ENCODE measurements at places on chromosomes 3 and 15. TPM values are rescaled to one million over a fixed set of nuclear protein-coding genes. Genes with fewer than 3 reads are reported as not detected.

BNC1 gene
- total RNA-seq = 7.3 TPM

SOX2 gene
- not detected for total RNA-seq

CCDC39 gene
- not detected for total RNA-seq

LRRIQ4 gene
- not detected for total RNA-seq

CKMT1B gene
- not detected for total RNA-seq

HGD gene
- 0.71 TPM for total RNA-seq

ITPKA gene
- total RNA-seq = 0.92 TPM

Measured in smooth muscle cell of bladder (primary cell).